ENCODE measurements at places on chromosomes 6 and 20.

DNA sequence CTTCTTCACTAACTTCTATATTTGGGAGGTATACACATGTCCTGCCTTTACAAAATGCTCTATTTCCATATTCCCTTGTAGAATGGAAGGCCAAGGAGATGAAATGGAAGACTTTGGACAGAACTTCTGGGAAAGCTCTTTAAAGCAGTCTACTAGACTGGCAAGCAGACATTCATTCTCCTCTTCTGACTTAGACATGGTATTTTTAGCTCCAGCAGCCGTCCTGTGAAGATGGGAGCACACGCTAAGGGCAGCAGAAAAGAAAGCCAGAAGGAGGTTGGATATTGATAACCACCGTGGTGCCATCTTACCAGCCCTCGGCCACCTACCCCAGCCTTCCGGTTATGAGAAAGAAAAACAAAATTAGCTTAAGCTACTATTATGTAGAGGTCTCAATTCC, 70.1 kb upstream of the E2F3 start:
- DNase-seq: no peak

GRCh38 chr20:41902346-41902745, 284.2 kb upstream of the CHD6 start:
- no peak for DNase-seq

- no peak for DNase-seq
Measured at GRCh38 chr6:47202644-47203205, 107.0 kb downstream of the TNFRSF21 start.

DNA sequence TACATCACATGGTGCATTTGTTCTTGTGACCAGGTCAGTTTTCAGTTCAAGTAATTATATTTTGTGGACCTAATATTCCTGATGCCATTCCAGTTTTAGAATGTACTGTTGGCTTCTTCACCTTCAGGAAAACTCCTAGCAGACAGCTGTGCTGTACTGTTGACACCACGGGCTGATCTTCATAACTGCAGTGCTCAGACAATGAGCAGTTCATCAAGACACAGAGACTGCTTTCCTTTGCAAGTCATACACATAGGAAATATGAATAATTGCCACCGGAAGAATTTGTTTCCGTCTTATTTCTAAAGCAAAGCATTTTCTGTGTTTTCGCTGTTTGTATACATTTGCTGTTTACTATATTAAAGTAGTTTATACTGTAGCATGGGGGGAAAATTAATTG, 89.8 kb downstream of the C6orf118 start:
- no peak for DNase-seq

- peak; percentile 15 for DNase-seq
Measured at GRCh38 chr20:4112481-4113421, 97.4 kb upstream of the RNF24 start.

DNA sequence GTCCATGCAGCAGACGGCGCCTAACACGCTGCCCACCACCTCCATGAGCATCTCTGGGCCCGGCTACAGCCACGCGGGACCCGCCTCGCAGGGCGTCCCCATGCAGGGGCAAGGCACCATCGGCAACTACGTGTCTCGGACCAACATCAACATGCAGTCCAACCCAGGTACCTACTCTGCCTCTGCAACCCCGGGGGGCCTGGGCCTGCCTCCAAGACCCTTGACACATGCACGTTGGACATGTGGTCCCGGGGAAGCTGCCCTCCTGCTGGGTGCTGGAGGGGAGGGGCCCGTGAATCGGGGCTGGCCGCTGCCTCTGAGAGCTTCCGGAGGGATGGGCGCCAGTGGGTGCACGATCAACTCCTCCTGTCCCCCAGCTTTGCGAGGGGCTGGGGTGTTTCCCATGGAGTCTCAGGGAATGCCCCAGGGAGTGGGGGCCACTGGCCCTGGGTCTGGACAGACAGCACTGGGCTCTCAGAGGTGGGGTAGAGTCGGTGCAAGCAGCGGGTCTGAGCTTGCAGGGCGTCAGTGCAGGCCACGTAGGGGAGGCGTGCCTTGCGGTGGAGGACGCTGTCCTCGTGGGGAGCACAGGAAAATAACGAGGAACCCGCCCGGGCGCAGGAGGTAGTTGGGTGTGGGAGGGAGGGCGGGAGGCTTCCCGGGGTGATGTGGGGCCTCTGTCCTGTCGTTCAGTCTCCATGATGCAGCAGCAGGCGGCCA, 19.4 kb downstream of the SS18L1 start:
- no peak for DNase-seq

DNA sequence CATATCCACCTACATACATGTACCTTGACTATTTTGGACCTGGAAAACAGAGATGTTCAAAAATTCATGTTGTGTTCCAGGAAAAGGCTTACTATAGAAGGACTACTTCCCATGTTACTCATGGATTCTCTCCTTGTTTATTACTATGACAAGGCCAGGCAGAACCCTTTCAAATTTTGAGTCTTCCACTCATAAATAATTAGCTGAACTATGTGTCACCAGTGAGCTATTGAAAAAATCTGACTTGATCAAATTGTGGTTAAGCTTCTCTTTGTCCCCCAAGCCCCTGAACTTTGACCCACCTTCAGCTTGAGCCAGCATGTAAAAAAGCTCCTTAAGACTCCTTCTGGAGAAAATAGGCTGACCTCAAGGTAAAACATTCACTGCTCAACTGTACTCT, 1142.8 kb upstream of the EYS start:
- no peak for DNase-seq

- DNase-seq: no peak
Measured at GRCh38 chr6:137677709-137678108, 183.5 kb upstream of the OLIG3 start.

- peak; percentile 41 for DNase-seq
Measured at GRCh38 chr6:6610031-6610591, 21.6 kb downstream of the LY86 start.

- no peak for DNase-seq
Measured at GRCh38 chr6:8758412-8758811, 323.1 kb upstream of the SLC35B3 start.

DNA sequence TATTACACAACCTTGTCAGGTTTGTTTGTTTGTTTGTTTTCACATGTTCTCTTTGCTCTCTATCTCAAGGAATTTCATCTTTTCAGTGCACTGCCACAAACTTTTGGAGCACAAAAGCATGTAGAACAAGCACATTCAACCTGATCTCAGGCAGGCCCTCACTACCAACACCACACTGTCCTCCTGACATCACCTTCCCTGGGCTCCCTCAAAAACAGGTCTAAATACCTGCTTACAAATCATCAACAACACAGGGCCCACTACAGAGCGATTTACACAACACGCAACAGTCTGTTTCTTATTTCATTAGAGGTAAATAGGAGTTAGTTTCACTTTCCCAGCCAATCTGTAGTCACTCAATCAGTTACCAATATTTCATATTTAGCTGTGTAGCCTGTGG, 241.4 kb downstream of the EPHA7 start:
- DNase-seq: no peak

GRCh38 chr6:142848156-142848555, 96.8 kb downstream of the HIVEP2 start:
- no peak for DNase-seq

DNA sequence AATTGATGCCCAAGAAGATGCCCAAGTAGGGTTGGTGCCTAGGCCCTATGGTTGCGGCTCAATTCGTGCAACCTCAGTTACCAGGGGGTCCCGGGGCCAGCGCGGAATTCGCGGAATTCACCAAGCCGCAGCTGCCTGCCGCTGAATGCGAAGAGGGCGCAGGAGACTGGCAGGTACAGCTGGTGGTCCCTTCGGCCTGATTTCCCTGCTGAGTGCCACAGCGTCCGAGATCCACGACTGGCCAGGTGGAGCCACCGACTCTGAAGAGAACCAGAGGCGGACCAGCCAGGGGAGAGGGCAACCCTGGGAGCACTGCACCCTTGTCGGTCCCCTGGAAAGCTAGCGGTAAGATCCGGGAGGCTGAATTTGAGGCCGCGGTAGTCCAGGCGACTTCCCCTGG, 6.8 kb upstream of the TFAP2D start:
- DNase-seq: no peak

- peak; percentile 53 for DNase-seq
Measured at GRCh38 chr6:148177589-148178233, 164.9 kb upstream of the SASH1 start.

- DNase-seq: no peak
Measured at GRCh38 chr6:14871221-14871620, 374.6 kb upstream of the JARID2 start.

DNA sequence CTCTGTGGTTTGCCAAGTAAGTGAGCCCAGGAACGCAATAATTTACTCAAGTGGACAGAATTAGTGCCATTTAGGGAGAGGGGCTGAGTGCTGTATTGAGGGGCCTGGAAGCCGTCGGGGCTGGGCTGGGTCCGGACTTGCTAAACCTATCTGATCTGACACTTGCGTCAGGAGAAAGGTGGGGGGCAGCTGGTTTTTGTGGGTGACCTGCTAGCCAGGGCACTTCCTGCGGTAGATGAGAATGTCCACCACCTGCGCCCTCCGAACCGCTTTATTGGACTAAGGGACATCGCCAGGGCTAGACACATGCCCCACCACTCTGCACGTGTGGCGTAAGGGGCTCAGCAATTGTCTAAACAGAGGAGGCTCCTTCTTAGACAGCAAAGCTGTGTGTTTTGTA, 139.1 kb downstream of the CDH4 start:
- no peak for DNase-seq

GRCh38 chr20:31560094-31560745, 44.9 kb upstream of the ID1 start:
- DNase-seq: peak; percentile 83

GRCh38 chr6:72890671-72891070, 268.8 kb downstream of the KCNQ5 start:
- DNase-seq: no peak

DNA sequence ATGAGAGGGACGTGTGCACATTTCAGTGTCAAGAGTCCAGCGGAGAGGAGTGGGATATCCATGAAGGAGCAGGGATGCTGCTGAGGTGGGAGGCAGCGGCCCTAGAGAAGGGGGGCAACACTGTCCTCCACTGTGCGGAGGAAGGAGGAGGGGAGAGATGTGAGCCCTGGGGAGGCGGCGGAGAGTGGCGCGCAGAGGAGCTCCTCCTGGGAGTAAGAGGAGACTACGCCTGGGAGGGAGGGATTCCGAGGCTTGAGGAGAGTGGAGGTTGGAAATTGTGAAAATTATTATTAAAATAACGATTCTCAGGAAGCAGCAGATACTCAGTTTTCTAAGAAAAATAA, 142.7 kb downstream of the CEP57L1 start:
- no peak for DNase-seq

DNA sequence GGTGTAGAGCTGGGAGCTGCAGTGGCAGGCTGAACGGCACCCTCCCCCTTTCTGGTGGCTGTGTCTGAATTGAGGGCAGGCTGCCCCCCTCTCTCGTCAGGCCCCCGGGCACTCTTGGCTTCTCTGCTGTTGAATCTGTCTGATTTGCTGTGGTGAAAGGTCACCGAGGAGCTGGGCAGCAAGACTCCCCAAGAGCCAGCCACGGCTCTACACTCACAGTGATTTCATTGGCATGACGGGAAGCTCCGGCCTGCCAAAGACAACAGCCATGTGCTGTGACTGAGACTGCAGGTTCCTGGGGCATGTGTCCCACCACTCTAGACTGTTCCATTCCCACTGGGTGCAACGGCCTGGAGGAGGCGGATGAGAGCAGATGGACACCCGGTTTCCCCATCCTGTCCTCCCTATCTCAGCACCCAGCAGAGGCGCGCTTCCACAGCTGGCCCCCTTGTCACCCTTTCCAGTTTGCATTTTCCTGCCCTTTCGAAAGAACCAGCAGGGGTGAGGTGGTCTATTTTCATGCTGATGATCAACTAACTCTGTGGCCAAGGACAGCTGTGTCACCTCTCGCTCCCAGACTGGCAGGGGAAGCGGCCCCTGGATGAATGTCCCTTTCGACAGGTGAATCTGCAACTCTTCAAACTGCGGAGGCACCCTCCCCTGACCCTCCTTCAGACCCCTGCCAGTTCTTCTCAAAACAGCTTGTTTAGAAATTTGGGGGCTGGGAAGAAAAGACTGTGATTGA, 2.2 kb downstream of the APCDD1L start:
- DNase-seq: no peak

GRCh38 chr6:151349651-151350270, 41.6 kb downstream of the ZBTB2 start:
- DNase-seq: no peak

DNA sequence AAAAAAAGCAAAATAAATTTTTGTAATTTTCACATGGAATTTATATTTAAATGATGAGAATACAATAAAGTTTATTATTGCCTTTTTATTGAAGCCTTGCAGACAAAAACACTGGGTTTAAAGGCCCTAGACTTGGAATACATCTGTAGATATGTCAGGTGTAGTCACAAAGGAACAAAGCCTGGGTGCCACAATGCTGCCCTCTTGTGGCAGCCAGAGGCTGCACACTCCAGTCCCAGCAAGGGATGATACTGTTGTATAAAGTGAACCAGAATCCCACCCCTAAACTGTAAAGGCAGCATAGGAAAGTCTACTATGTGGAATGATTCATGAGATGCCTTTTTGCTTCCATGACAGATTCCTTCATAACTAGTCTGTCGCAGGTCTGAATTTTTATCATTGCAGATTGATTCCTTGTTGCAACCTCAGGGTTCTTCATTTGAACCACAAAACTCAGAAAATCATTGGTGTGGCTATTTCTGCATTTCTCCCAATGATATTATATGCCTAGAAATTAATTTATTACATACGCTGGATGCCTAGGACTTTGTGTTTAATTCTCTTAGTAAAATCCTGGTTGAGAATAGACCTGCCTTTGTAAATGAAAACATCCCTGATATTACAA, 37.0 kb downstream of the MAK start:
- DNase-seq: peak; percentile 66

- DNase-seq: no peak
Measured at GRCh38 chr6:25340431-25341202, 61.4 kb downstream of the CARMIL1 start.

- DNase-seq: no peak
Measured at GRCh38 chr6:30769853-30770524, 25.6 kb upstream of the IER3 start.

- no peak for DNase-seq
Measured at GRCh38 chr6:43627008-43627825, 1.8 kb downstream of the GTPBP2 start.

DNA sequence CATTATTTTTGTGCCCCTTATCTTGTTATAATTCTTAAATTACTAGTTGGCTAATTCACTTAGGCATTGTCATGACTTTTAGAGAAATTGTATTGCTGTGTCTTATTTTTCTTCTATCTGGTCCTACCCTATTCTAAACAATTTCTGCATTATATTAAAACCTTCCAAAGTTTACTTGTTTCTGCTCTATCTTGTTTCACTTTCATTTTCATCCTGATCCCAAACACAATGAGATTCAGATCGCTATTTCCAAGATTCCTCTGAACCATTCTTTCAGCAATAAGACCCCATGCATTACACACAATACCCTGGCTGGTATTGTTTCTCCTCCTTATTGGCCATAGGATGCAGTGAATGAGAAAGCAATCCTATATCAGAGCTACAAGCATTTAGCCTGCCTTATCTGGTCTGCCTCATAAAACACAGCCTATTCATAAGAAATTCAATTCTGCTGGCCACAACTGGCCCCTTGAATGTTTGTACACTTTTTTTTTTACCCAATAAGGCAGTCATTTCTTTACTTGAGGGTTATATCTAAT, 69.9 kb upstream of the POU3F2 start:
- DNase-seq: no peak
